Muscle of leg (tissue), 16 donors: ENCODE measurements at places on chromosomes 6 and 20. TPM values are rescaled to one million over a fixed set of nuclear protein-coding genes. Genes with fewer than 3 reads are reported as not detected.

Gene PRSS35
- polyA plus RNA-seq: 26.2 TPM

Gene PBOV1
- polyA plus RNA-seq: not detected

Gene GGTLC1
- polyA plus RNA-seq: not detected

DNA sequence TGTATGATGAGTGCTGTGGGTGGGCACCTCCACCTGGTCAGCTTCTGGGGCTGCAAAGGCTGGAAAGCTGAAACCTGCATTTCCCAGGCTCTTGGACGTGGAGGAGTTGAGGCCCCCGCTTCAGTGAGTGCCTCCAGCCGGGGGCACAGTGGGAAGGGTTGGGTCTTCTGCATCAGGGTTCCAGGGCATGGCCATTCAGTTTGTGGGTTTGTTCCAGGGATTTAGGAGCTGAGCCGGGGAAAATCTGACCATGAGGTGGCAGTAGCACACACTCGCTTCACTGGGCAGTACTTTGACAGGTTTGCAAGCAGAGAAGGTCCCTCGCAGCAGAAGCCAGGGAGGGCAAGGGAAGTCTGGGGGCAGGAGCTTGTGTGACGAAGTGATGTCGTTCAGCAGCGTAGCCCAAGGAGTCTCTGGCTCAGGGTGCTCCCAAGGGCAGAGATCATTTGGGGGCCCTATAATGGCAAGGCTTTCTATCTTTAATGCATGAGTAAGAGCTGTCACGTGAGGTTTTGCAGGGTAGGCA is 69.5 kb upstream of the SULF2 start:
- no peak for DNase-seq
- H3K27ac ChIP-seq: no peak overlapping the region
- no peaks in the 10 kb centered on the region for H3K36me3 ChIP-seq
- H3K4me1 ChIP-seq: peaks cover 19% of the 10 kb centered on the region

GRCh38 chr6:1118287-1118647 is 193.6 kb upstream of the FOXQ1 start:
- no peaks in the 10 kb centered on the region for H3K36me3 ChIP-seq
- H3K27ac ChIP-seq: no peak overlapping the region
- no peak overlapping the region for H3K4me3 ChIP-seq
- H3K4me1 ChIP-seq: no peaks in the 10 kb centered on the region

DNA sequence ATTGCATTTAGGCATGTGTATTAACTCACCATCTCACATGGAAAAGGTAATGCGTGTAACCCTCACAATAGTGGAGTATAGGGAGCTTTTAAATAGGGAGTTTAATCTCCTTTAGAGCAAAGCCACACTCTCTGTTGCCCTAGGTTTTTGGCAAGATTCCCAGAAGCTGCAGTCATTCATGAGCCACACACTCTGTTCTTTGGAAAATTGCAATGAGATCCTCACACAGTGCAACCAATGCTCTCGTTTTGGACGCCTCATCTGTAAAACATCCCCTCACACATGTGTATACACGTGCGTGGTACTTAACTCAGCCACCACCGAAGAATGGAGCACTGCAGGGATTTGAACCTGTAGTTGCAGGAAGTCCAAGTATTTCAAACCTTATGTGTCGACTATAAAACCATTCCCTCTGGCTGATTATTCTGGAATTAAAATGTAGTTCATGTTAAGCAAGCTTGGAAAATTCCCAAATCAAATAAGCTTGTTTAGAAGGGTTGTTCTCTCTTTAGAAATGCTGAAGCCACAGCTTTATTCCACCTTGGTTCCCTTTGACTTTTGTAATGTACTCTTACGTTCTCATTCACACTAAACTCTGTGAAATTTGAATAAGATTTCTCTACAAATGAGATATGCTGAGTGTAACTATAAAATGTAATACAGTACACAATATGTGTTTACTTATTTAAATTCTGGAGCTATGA is 489.8 kb upstream of the MANEA start:
- no peak overlapping the region for H3K27ac ChIP-seq
- no peaks in the 10 kb centered on the region for H3K36me3 ChIP-seq
- H3K4me3 ChIP-seq: no peak overlapping the region
- H3K27me3 ChIP-seq: no peaks in the 10 kb centered on the region
- H3K4me1 ChIP-seq: no peaks in the 10 kb centered on the region
